ENCODE measurements at places on chromosomes 16 and 17. TPM values are rescaled to one million over a fixed set of nuclear protein-coding genes. Genes with fewer than 3 reads are reported as not detected.

Gene CDH8
- total RNA-seq: 2.6 TPM

Gene BLTP2
- total RNA-seq: 164 TPM

Gene FBXW10B
- total RNA-seq: 3.6 TPM

Gene PIRT
- total RNA-seq: not detected

Gene HSPB9
- not detected for total RNA-seq

Data from bronchial epithelial cell (primary cell).